ENCODE measurements at places on chromosomes 6 and 20. TPM values are rescaled to one million over a fixed set of nuclear protein-coding genes. Genes with fewer than 3 reads are reported as not detected.

The SNTA1 gene
- 10.9 TPM for polyA plus RNA-seq

The TJAP1 gene
- 43.1 TPM for polyA plus RNA-seq

The AVP gene
- polyA plus RNA-seq = not detected

- no peak for DNase-seq
Measured at GRCh38 chr20:54372313-54372712, 103.1 kb upstream of the DOK5 start.

DNA sequence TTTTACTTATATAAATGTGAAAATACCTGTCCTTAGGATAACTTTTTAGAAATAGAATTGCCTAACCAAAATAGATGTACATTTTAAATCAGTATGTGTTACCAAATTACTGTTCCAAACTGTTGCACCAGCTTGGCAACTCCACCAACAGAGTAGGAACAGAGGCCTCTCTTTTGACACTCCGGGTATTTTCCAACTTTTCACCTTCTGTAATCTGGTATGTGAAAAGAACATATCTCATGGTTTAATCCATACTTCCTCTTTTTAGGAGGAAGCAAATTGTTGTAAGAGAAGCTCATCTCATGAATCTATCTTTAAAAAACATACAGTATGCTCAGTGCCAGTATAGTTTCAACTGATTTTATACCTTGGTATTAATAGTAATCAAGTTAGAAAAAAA, 24.9 kb downstream of the RNF144B start:
- DNase-seq = no peak

DNA sequence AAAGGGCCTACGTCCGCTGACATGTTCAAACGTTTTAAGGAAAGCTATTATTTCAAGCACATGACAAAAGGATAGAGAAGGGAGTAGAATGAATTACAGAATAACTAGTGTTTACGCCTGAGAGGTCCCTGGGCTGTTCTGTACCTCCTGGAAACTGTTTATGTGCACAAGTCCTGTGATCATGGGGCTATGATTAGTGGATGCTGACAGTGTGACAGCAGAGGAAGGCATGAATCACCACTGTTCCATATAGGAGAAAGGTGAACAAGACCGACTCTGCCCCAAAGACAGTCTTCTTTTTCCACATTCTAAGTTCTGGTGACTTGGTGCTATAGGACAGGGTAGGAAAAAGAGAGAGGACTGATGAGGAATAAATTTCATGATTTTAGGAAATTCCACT, 249.2 kb upstream of the PRDM1 start:
- no peak for DNase-seq
